H9 (cell line): ENCODE measurements at places on chromosomes 12 and 14.
A peak's percentile ranks its signal among the peaks of the same experiment; 100 is the strongest.

DNA sequence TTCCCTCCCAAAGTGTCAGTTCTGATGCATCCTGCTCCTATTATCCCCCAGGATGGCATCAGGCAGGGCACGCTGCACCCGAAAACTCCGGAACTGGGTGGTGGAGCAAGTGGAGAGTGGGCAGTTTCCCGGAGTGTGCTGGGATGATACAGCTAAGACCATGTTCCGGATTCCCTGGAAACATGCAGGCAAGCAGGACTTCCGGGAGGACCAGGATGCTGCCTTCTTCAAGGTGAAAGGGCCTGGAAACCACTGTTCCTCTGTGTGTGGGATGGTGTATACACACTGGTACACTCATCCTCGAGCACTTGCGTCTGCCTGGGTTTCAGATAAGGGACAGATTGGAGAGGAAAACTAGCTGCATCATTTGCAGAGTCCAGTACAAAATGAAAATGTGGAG, 1.0 kb downstream of the IRF9 start:
- no peak for DNase-seq

DNA sequence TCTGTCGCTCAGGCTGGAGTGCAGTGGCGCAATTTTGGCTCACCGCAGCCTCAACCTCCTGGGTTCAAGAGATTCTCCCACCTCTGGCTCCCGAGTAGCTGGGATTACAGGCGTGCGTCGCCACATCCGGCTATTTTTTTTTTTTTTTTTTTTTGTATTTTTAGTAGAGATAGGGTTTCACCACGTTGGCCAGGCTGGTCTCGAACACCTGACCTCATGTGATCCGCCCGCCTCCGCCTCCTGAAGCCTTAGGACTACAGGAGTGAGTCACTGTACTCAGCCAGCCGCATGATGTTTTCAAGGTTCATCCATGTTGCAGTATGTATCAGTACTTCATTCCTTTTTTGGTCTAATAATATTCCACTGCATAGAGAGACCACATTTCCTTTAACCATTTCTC, 2.4 kb upstream of the RNF34 start:
- DNase-seq, result no peak

DNA sequence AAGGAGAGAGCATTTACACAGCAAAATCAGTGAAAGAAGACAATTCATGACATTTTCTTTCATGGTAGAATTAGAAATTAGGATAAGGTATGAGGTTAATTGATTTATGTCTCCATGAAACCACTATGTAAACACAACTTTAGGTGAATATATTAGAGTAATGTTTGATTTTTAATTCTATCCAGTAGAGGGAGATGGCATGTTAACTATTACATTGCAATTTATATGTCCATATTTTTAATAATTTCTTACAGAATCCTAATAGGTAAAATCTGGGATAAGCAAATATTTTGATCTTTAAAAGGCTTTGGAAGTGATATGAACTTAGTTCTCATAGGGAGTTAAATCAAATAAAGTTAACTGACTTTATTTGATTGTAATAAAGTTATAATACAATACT, 373.4 kb upstream of the PDE3A start:
- DNase-seq, result no peak

DNA sequence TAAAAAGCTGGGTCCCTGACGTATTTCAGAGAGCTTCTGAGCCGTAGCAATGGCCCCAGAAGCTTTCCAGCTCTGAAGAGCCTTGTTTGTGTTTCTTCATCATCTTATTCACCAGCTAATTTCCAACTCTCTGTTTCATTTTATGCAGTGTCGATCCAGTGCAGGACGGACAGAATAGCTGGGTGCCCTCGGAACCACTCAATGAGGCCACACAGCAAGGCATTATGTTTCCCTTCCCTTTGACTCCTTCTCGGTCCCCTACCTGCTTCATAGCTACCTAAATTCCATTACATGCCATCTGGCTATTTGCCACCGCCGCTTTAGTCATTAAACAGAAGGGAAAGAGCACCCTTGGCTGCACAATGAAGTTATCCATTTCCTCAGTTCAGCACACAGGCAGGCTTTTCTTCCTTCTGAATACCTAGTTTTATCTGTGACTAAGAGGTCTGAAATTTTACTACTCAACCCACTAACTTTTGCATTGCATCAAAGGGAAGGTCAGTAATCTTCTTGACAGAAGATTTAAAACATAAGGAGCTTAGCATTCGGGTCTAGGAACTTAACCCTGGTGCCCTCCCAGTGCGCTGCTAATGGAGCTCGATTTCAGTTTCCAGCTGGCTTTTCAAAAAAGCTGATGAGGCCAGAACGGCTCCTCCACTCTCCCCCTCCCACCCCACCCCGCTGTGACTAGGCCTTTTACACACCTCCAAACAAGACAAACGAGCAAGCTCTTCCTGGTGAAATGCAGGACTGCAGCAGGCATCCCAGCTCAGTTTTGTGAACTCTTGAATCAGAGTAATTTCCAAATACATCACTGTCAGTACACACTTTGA, 176.8 kb downstream of the GXYLT1 start:
- DNase-seq, result peak; percentile 77

DNA sequence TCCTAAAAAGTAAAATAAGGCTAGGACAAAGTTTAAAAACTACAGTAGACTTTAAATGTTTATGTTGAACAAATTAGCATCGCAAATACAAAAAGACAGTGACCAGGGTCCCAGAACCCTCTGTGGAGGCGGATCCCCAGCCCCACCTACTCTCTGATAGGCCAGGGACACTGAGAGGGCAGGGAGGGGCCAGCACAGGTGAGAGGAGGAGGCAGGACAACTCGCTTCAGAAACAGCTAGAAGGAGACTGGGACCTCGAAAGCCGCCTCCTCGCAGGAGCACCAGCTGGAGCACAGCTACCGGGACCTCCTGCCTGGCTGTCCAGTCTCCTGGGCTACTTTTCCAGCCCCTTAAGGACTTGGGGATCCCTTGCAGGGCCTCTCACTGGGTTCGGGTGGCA, 992 bp downstream of the DNAH10 start:
- DNase-seq, result peak; percentile 92

GRCh38 chr14:31576949-31577348, 15.7 kb downstream of the NUBPL start:
- no peak for DNase-seq

DNA sequence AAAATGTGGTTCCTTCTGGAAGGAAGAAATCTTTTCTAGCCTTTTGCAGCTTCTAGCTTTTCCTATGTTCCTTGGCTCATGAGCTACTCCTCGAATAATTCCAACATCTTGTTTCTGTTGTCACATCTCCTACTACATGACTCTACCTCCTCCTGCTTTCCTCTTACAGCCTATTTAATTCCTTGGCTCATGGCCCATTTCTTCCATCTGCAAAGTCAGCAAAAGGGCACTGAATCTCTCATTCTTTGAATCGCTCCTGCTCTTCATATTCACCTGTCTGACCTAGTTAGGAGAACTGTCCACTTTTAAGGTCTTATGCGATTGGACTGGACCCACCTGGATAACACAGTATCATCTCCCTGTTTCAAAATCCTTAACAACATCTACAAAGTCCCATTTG, 15.8 kb downstream of the PRKD1 start:
- no peak for DNase-seq

- no peak for DNase-seq
These were observed 49.9 kb downstream of the ESR2 start for GRCh38 chr14:64244279-64244678.

DNA sequence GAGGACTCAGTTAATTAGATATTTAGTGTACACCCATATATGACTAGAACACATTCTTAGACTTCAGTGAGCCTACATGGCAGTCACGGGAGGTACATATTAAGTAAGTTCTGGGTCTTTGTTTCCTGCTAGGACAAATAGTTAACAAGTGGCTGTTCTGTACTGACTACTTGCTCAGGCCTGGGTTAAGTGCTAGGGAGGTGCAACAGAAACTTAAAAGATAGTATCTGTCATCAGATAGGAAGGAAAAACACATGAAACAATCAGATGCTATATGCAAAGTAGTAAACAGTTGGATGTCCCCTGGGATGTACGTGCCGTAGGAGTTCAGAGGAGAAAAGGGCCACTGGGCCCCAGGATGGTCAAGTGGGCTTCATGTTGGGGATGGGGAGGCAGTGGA, 59.5 kb downstream of the SLC4A8 start:
- no peak for DNase-seq

DNA sequence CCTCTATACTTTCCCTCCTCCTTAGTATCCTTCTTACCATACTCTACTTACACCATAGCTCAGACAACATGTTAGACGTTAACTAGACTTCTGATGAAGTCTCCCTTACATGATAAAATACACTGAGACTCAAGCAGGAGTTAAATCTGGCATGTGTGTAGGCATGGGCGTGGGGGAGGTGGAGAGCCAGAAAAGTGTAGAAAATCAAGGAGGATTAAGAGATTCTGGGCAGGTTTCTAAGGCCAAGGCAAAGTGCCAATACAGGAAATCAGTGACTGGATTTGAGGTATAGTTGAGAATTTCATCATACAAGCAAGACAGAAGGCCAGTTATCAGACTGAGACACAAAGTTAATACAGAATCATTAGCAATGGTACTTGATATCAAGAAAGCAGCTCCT, 37.4 kb downstream of the EPS8 start:
- DNase-seq, result no peak

- DNase-seq, result no peak
These were observed 1.3 kb downstream of the BCL2L2 start for GRCh38 chr14:23307687-23308644.

DNA sequence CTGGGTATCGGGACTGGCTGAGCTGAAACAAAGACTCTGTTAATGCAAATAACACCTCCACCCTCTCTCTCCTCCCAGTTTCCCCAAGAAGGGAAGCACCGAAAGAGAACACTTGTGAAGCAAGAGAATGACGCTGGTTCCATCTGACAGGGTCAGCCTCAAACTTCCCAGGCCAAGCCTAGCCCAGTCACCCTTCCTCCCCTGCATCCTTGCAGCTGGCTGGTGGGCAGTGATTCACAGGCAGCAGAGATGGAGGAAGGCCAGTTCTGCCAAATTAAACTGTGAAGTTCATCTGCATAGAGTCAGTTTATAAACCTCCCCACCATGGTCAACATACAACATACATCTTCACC, 2.8 kb downstream of the LRRC74A start:
- DNase-seq, result no peak

GRCh38 chr12:28033538-28033915, 61.0 kb upstream of the PTHLH start:
- no peak for DNase-seq
